ENCODE measurements at places on chromosomes 16 and 17.

GRCh38 chr16:26930786-26931581 is 135.7 kb upstream of the C16orf82 start:
- no peak for DNase-seq

DNA sequence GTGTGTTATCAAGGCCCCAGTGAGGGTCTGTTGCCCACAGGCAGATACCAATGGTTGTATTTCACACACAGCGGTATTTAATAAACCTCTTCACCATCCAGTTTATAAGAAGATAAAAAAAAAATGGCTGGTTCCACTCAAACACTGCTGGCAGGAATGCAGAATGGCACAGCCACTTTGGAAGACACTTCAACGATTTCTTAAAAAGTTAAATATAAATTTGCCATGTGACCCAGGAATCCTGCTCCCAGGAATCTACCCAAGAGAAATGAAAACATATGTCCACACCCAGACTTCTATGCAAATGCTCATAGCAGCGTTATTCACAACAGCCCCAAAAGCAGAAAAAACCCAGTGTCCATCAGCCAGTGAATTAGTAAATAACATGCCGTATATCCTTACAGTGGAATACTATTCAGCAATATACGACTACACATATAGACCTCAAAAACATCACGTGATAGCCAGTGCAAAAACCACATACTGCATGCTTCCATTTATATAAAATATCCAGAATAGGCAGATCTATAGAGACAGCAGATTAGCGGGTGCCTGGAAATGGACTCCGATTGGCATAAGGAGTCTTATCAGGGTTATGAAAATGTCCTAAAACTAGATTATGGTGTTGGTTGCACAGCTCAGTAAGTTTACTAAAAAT is 38.7 kb downstream of the XYLT1 start:
- no peak for DNase-seq

GRCh38 chr16:10123141-10123540 is 59.1 kb downstream of the GRIN2A start:
- DNase-seq = no peak

GRCh38 chr16:50183316-50183715 is 30.2 kb downstream of the TENT4B start:
- no peak for DNase-seq
